ENCODE measurements at places on chromosomes 16 and 17.

DNA sequence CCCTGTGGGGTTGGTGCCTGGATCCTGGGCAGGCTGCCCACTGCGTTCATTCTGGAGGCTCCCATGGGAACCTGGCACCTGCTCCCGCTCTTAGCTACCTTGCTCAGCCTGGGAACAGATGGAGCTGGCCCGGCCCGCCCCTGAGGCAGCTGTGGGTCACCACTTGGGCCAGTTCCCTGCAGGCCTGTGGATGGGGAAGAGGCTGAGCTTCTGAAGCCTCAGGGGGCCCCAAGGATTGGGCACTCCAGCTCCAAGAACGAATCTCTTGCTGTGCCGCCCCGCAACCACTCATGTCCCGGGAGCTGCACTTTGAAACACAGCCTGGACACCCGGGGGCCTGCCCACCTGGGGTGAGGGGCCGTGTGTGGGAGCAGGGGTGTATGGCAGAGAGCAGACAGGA is 37.7 kb downstream of the BAHCC1 start:
- no peak for DNase-seq

DNA sequence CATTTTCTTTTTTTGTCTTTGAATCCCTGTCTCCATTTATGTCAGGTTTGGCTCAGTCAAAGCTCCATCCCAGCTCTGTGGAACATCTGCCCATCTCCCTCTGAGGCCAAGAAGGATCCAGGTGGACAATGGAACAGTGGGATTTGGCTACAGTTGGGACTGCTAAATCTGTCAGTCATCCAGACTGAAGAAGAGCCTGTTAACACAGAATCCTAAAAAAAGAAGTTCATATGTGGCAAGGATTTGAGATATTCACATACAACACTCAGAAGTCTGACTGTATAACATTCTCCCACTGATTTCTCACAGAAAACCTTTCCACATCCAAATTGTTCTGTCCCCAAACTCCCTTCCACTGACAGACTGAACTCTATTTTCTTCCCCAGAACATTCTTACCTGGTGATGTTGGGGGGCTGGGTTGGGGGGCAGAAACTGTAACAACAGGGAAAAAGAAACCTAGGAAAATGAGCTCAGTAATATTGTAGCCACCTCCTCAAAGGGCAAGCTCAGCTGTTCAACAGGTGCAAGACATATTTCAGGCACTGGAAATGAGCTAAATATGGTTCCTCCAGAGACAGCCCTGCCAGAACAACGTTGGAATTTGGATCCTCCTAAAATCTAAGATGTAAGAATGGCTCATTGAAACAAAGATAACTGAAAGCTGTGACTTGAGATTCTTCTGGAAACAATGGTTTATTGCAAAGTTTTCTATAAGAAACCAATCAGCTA is 301.5 kb upstream of the CDH5 start:
- DNase-seq: no peak

DNA sequence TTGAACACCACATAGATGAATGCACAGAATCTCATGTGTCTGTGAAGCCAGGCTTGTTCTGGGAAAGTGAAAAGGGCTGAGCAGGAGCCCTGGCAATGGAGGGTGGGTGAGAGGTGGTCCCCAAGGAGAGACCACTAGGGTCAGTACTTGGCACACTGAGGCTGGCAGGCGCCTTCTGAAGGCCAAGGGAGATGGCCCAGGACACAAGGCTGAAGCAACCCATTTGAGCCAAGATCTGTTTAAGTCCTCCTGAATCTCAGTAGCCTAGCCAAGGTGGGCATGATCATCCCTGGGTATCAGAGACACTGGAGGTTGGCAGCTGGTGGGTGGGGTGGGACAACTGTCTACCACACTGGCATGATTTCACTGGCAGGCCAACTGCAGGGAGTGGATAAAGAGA is 1741.2 kb downstream of the TP53TG3F start:
- DNase-seq: no peak

GRCh38 chr17:13962716-13963240 is 106.5 kb upstream of the COX10 start:
- DNase-seq: no peak

- DNase-seq: no peak
Measured at GRCh38 chr17:72479113-72479512, 358.3 kb downstream of the SOX9 start.

DNA sequence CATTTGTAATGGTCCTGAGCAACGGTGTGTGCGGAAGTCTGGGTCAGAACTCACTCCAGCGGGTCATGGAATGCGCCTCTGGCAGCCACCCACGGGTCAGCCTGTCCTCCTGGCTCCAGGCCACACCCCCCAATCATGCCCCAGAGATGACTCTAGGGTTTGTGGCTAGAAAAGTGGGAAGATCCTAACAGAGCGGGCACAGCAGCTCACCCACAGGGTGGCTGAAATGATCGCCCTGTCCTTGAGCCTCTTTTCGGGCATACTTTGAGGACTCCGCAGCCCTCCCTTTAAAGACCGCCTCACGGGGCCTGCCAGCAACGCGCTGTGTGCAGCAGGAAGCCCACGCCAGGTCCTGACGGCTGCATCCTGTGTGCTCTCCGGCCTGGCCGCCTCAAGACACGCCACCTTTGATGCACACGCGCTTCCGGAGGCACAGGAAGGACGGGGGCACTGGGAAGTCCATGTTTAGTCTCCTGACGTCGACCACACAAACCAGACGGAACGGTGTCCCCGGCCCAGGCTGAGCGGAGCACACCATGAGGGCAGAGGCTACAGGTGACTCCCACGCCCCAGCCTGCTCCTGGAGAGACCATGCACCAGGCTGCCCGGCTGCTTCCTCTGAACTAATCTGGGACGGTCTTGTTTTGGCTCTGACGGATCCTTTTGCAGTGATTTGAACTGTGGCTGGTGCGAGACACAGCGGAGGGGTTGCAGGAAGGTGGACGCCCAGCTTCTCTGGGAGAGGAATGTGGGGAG is 92.9 kb downstream of the TBC1D16 start:
- DNase-seq: no peak

DNA sequence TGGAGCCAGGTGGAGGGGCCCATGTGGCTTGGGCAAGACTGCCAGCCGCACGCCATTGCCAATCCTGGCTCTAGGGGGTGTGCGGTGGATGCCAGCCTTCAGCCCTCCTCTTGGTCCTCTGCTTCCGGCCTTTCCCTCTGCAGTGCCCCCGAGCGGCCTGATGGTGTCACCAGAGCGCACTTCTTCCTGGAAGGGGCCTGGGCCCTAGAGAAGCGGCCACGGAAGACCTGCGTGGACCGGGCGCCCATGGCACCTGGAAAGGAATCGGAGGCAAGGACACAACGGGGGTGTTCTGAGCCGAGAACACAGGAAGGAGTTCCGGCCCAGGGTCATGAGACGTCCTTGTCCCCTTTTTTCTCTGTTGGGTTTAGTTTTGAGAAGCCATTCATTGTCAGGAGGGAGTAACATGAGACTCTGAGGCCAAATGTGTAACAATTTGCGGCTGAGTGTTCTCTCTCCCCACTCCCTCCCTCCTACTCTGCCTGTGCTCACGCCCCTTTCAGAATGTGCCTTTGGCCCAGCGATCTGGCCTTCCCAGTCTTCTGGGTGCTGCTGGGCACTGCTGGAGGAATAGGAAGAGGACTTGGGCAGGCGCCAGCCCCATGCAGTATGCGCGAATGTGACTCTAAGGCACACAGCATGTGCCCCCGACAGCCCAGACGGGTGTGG is 92.8 kb downstream of the IRX3 start:
- DNase-seq: peak; percentile 75

- DNase-seq: no peak
Measured at GRCh38 chr17:7019367-7019766, 3.5 kb upstream of the BCL6B start.

DNA sequence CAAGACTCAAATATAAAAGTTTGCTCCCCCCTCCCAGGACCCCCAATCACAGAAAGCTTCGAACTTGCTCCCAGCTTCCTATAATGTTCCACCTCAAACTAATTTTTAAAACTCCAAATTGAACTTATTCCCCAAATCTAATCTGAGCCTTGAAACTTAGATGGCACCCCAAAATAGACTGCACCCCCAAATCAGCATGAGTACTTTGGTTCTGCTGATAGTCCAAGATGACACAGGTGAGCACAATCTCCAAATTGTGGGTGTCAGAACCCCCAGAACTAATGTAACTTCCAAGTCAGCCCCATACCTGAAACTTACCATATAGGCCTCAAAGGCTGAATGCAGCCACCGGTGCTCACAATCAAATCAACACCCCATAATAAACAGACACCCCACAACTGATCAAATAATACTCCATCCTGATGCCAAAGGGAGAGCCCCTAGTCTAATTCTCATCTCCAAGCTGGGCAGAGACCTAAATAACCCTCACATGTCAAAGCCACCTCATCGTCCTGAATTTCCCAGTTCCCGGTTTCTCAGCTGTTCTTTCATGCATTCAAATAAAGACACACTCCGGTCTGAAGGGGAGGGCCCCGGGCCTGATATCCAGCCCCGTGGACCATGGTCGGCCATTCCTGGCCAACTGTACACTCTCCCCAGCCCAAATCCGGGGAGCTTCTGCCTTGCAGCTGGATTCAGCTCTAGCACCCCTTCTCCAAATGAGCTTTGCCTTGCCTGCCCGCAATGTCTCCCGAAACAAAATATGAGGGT is 1.8 kb upstream of the BCL6B start:
- no peak for DNase-seq
